Heart left ventricle (tissue), 16 donors: ENCODE measurements at places on chromosomes 11 and 22.

DNA sequence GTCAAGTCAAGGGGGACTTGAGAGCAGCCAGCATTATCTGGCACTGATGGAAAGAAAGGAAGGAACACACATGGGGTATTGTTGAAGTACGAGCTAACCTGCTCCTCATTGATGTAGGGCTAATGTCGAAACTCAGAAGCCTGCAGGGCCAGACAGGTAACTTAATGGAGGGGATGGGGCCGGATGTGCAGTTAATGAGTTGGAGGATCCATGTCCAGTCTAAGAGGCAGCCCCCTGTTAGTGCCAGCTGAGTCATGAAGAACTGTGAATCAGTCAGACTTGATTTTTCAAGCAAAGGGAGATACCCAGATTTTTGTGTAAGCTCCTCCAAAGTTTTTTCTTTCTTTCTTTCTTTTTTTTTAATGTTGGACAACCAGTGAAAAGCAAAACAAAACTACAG is 65.6 kb downstream of the CECR2 start:
- DNase-seq: no peak

GRCh38 chr22:40605761-40606160 is 30.8 kb downstream of the MRTFA start:
- DNase-seq: no peak

DNA sequence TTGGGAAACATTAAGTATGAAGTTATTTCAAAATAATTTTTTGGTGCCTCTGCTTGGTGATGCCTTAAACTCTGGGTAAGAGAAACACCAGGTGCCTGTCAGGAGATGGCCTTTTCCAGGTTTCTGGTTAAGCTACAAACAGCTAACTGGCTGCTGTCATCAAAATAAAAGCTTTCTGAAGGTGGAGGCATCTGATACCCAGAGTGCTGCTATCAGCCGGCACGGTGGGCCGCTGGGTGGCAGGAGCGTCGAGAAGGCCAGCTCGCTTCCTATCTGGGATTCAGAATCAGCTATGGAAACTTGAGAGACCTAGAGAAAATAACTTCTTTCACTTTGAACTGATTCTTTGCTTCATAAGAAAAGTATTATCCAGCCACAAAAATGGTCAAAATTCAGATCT is 80.8 kb upstream of the PITPNB start:
- no peak for DNase-seq

DNA sequence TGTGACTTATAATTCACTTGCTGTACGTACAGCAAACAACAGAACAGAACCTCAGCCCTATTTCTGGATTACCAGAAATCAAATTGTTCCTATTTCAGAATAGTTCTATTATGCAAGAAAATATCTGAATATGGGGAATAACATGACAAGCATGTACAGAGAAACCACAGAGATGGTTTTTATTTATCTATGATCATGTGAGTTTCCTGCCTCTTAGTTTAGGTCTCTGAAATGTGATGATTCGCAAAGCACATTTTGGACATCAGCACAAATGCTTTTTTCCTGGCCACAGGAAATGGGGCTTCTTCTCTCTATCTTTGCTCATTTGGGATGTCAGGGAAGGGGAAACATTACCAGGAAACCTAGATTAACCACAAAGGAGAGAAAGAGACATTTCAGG is 266.7 kb upstream of the CTSC start:
- DNase-seq: no peak

DNA sequence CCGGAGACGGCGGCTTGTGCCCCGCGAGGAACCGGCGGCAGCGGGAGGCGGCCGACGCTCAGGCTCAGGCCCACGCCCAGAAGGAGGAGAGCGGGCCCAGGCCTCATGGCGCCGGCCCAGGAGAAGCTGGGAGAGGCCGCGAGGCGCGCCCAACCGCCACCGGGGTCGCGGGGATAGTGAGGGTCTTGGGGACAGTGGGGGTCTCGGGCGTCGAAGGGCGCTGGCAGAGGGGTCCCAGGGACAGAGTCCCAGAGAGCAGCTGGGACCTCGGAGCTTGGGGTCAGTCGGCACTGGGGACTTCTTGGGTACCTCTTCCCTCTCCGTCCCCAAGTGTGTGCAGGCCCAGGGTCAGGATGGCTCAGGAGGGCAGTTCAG is at the start of gene PKDREJ:
TSS of gene PKDREJ (minus strand) at position 128 of the 375 bp plus-strand sequence. CDS start at position 107, 21 bp downstream.
- no peak for DNase-seq

- peak; percentile 62 for DNase-seq
Measured at GRCh38 chr11:47216121-47216798, 1.5 kb downstream of the DDB2 start.

GRCh38 chr11:114197799-114198500 is 98.2 kb upstream of the NNMT start:
- DNase-seq: peak; percentile 90

GRCh38 chr11:59706518-59707285 is 6.9 kb downstream of the OR10V1 start:
- DNase-seq: no peak

DNA sequence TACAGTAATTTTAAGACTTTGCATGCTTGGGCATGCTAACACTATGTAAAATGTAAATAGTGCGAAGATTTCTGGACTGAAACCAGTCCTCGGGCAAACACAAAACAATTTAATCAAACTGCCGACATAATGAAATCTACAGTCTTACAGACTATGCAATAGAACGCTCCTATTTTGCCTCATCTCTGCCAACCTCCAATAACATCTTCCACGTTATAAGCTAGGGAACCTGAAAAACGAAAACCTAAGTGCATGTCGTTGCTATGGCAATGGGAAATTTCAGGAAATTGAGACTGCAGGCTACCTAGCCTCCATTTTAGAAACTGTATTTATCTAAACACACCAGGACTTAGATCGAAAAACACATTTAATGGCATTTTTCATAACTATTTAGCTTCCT is 1.1 kb downstream of the CSTF3 start:
- no peak for DNase-seq

- no peak for DNase-seq
Measured at GRCh38 chr11:45166604-45166897, 20.1 kb downstream of the PRDM11 start.

DNA sequence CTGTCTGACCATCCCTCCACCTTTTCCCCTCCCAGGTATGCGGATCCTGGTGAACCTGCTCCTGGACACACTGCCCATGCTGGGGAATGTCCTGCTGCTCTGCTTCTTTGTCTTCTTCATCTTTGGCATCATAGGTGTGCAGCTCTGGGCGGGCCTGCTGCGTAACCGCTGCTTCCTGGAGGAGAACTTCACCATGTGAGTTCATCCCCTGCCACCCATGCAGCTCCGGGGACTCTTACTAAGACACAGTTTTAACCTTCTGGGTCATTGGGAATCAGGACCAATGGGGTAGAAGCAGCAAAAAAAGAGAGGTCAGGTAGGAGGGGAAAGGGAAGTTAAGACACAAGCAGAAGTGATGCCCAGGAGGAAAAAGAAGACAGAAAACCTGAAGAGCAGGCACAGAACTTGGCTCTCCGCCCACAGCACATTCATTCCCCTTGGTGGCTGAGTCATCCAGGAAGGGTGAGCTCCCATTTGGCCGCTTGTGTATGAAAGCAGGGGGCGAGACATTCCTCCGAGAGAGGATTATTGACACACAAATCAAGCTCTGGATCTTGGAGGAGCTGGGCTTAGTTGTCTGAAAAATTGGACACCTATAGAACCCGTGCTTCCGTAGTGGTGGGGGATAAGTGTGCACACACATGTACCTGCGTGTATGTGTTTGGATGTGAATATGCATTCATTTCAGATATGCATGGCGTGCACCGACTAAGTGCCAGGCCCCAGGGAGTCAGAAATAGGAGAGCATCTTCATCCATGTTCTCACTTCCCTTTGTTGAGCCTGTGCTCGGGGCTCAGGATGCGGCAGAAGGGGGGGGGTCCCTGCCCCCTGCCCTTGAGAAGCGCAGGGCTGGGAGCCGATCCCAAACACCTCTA is 64.2 kb downstream of the CACNA1I start:
- DNase-seq: no peak

DNA sequence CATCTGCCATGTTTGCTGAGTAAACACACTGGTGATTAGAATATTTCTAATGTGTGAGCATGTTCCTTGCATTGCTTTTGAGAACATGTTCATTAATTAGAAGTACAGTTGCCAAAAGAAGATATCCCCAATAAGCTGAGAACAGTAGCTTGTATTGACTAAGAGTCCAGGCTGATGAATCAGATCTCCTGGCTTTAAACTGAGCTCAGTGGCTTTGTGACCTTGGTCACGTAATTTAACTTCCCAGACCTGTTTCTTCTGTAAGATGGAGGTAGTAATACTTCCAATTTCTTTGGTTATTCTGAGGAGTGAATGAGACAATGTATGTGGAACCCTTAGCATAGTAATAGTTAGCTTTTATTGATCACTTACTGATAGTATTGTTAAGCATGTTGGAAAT is 61.9 kb downstream of the CYB5R2 start:
- DNase-seq: no peak

GRCh38 chr11:76347466-76347865 is 33.5 kb downstream of the THAP12 start:
- DNase-seq: no peak

DNA sequence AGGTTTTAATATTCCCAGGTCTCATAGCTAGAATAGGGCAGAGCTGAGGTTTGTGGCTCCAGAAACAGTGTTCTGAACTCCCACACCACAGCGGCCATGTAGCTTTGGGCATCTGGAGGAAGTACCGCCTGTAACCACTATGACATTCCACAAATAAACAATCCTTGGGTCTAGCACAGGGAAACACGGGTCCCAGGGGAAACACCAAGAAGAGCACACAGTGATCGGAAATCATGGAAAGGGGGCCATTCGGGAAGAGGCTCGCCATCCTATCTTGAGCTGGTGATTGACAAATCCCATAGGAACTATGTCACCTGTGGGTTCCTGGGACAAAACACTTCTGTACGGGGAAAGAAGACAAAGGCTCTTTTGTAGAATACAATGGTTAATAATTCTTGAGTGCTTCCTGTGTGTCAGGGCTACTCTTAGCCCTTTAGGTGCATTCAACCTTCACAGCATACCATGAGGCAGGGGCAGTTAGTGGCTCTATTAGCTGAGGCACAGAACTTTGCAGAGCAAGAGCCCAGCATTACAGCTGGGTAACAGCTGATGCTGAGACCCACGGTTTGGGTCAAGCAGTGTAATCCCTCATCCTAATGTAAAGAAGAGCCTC is 514.2 kb downstream of the NTM start:
- DNase-seq: no peak

GRCh38 chr11:114090976-114091375 is 31.5 kb downstream of the ZBTB16 start:
- DNase-seq: no peak

GRCh38 chr11:65109231-65110198 is 2.2 kb upstream of the TM7SF2 start:
- DNase-seq: no peak

DNA sequence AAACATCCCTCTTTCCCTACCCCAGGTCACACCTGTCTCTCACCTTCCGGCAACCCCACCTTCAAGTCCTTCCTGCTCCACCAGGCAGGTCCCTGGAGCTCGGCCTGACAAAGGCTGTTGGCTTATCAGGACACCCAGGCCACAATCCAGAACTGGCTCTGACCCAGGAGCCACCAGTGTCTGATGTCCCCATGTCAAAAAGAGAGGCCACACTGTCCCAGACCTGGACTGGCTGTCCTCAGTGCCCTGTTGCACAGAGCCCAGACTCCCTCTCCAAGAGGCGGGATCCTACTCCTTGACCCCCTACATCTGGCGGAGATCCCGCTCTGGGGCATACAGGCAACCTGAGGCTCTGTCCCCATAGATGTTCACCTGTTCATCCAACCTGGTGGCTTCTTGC is 116.0 kb downstream of the MN1 start:
- peak; percentile 82 for DNase-seq

- DNase-seq: no peak
Measured at GRCh38 chr11:36155770-36156160, 133.5 kb downstream of the COMMD9 start.

GRCh38 chr11:130300567-130300966 is 14.2 kb downstream of the ZBTB44 start:
- DNase-seq: no peak

DNA sequence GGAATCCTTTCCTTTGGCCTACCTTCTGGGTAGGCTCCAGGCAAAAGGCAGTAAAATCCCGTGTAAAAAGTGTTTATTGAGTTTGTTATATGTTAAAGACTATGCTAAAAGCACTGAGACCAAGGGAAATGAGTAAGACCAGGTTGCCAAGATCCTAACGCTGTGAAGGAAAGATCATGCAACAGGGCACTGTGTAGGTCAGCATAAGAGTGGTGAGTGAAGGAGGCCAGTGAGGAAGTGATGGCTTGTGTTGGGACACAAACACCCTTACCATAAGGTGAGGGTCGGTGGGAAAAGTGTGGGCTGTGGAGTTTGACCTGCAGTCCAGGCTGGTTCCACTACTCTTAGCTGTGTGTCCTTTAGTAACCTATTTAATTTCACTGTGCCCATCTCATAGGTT is 202.1 kb downstream of the DBX1 start:
- no peak for DNase-seq

GRCh38 chr11:68334923-68335322 is 22.5 kb downstream of the LRP5 start:
- DNase-seq: no peak

DNA sequence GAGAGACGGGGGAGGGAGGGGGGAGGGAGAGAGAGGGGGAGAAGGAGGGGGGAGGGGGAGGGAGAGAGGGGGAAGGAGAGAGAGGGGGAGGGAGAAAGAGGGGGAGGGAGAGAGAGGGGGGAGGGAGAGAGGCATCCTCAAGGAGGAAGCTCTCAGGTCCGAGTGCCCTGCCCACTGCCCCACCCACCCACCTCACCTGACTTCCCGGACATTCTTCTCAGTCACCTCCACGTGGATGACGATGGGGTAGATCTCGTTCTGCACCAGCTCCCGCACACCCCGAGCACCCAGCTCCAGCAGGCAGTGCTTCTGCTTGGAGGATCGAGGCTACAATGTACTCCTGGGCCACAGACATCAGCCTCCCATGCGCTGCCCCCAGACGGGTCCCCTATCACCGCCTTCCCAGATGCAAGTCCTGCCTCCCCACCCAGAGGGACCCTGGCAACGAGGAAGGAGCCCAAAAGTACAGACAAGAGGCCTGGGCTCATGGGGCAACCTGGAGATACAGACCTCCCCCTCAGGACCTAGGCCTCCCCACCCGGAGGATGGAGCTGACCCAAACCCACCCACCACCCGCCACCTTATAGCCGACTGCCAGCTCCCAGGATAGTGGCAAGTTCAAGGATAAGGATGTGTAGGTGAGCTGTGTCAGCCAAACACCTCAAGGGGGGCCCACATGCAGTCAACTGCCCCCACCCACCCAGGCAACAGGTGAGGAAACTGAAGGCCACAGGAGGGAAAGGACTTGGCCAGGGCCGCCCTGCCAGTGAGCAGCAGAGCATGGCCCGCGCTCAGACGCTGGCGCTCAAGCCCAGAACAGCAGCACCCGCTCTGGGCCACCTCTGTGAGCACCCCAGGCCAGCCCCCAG is 5.6 kb upstream of the MFNG start:
- DNase-seq: no peak

GRCh38 chr22:44805711-44806110 is 53.3 kb downstream of the ARHGAP8 start:
- no peak for DNase-seq

DNA sequence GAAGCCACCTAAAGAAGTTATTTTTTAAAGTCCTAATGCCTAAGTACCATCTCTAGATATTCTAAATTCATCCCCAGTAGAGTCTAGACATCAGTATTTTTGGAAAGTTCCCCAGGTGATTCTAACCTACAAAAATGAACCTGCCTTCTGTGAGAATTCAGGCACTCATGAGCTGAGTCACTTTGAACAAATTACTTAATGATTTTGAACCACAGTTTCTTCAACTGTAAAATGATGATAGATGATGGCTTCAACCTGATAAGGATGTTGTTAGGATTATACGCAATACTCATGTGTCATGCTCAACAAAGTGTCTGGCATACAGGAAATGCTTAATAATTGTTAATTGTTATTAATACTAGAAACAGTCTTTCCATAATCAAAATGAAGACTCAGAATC is 82.8 kb upstream of the OR5AK2 start:
- no peak for DNase-seq

- DNase-seq: no peak
Measured at GRCh38 chr11:92810423-92811064, 158.9 kb upstream of the MTNR1B start.
